ENCODE measurements at places on chromosomes 6 and 20.

DNA sequence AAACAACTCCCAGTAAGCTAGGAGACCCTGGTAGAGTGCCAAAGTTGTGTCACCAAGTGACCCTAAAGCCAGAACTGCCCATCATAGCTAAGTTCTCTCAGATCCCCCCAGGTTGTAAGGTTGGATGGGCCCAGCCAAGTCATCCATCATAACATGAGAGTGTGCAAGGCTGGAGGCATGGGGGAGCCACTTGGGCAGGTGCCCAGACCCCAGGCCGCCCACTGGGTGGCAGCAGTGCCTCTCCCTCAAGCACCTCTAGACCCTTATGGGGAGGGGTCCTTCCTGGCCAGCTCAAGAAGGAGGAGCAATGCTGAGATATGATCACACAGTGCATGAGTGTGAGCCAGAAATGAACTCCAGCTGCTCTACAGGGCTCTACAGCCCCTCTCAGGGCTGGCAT lies 154.5 kb downstream of the MYLK4 start:
- DNase-seq = no peak

GRCh38 chr6:158843751-158844683 lies 24.8 kb upstream of the EZR start:
- DNase-seq = no peak

- DNase-seq = no peak
These were observed 154.4 kb upstream of the SUPT3H start for GRCh38 chr6:45531999-45532595.

DNA sequence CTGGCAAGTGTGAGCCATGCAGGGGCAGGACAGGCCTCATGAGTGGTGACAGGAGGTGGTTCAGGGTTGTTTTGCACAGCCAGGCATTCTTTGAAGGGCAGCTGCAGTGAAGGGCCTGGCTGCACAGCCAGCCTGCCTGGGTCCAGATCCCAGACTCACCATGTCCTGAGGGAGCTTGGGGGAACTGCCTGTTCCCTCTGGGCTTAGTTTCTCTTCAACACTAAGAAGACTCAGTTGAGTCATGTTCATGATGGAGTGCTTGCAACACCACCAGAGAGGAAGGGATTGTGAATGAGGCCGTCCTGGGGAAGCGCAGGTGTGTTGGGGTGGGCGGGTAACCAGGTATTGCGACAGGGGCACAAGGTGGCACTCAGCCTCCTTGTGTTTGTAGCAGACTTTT lies 102.4 kb downstream of the CDH26 start:
- DNase-seq = no peak

DNA sequence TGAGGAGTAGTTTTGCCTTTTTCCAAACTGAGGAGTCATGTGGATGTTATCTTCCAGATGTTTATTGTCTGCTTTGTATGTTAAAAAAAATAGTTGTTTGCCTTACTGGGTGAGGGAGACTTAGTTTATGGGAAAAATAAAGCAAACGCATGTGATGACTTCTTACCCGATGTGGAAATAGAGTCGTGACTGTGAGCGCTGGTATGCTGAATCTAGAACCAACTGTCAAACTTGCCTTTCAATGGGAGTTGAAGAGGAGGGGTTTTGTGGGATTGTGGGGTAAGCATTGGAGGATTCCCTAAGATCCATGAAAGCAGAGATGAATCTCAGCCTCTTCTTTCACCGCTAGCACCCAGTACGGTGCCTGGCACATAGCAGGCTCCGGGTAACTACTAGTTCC lies 5.3 kb downstream of the DCBLD1 start:
- DNase-seq = no peak

DNA sequence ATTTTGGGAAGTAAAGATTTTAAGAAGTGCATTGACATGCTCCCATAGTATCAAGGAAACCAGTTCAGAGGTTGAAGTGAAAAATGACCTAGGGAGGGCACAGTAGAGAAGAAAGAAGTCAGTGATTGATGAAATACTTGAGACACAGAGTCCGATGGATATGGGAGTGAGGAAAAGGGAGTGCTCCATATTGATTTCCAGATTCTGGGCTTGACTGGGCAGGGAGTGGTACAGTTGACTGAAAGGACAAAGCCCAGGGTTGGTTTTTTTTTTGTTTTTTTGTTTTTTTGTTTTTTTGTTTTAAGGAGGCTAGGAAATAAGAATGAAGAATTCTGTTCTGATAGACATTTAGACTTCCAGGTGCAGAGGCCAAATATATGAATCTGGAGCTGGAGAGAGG lies 86.7 kb upstream of the RIN2 start:
- DNase-seq = no peak

DNA sequence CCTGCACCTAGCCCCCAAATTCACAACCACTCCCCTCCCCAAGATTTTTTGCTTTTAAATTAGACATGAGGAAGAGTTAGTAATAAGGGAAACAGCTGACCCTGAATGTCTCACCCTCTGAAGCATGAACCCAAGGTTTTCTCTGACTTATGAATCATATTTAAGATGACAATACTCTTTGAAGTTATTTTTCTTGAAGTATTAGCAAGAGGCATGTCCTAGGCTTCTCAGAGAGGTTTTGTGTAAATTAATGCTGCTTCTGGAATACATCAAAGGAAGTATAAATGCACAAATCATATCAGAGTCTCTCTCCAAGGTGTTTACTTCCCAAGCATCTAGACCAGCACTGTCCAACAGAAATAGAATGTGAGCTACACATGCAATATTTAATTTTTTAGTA lies 408.1 kb upstream of the MARCKS start:
- no peak for DNase-seq

DNA sequence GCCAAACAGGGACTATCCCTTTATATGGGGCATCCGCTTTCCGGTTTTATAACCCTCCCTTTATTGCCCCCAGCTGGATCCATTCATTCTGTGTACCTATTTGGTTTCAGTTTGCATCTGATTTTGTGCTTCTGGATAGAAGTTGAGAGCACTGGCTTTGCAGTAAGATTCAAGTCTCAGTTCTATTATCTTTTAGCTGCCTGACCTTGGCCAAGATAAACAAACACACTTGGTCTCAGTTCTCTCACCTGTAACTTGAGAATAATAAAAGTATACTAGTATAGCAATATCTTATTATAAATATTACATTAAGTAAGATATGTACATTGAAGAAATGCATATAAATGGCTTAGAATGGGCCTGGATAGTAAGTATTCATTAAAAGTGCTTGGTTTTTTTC lies 182.4 kb upstream of the TSHZ2 start:
- DNase-seq = no peak

DNA sequence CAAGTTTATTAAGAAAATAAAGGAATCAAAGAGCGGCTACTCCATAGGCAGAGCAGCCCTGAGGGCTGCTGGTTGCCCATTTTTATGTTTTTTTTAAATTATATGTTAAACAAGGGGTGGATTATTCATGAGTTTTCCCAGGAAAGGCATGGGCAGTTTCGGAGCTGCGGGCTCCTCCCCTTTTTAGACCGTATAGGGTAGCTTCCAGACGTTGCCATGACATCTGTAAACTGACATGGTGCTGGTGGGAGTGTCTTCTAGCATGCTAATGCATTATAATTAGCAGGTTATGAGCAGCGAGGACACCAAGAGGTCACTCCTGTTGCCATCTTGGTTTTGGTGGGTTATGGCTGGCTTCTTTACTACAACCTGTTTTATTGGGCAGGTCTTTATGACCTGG lies 301.8 kb downstream of the TFAP2C start:
- DNase-seq = no peak

- no peak for DNase-seq
These were observed 81.4 kb downstream of the SOBP start for GRCh38 chr6:107571354-107571753.

DNA sequence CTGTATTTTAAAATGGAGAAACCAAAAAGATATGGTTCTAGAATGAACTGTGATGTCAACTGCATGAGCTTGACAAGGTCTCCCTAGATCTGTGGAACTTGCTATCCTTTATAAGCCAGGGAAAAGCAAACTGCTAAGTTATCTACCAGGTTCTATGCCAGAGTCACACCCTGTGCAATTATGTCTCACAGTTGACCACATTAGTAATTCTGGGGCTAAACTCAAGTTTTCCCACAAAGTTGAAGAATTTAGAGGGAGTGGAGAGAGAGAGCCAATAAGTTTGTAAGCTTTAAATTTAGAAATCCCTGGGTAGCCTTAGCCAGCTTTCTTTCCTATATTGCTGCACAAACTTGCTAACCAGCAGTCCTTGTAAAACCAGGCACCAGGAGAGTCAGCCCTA lies 407.0 kb upstream of the SASH1 start:
- no peak for DNase-seq

- DNase-seq = no peak
These were observed 2.5 kb downstream of the RFPL4B start for GRCh38 chr6:112349636-112349934.

GRCh38 chr6:5305968-5306626 lies 44.8 kb downstream of the FARS2 start:
- DNase-seq = no peak

- no peak for DNase-seq
These were observed 182.4 kb upstream of the MCHR2 start for GRCh38 chr6:100176311-100176950.

DNA sequence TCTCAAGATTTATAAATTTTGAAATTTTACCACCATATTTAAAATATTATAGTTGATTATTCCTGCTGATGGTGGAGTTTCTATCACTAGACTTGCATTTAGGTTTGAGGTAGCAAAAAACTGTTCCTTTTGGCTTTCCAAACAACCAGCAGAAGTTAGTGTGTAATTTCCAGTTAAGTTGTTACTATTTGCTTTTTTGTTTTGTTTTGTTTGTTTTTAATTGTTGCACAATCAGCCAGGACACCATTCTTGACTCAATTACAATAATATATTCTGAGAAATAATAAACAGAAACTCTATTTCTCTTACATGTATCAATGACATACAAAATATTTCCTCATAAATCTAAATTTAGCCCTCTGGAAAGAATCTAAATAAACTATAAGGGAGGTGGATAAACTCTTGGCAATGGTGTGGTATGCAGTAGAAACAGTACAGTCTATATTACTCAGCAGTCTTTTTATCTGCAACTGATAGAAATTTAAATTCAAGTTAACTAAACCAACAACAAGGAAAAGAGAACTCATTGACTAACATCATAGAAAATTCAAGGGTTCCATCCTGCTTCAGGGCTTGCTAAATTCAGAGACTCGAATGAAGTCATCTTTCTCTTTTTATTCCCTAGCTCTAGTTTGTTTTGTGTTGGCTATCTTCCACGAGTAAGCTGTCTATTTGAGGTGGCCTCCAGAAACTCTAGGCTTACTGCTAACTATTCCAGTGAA lies 19.4 kb upstream of the COL19A1 start:
- DNase-seq = no peak

DNA sequence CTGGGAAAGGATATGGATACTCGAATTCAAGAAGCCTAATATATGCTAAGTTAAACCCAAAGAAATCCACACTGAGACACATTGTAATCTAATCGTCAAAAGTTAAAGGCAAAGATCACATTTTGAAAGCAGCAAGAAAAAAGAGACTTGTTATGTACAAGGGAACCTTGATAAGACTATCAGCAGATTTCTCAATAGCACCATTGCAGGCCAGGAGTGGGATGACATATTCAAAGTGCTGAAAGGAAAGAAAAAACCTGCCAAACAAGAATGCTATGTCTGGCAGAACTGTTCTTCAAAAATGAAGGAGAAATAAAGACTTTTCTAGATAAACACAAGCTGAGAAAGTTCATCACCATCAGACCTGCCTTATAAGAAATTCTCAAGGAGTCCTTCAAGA lies 75.2 kb downstream of the COL21A1 start:
- no peak for DNase-seq

- DNase-seq = no peak
These were observed 67.7 kb upstream of the NOTCH4 start for GRCh38 chr6:32291543-32291942.

DNA sequence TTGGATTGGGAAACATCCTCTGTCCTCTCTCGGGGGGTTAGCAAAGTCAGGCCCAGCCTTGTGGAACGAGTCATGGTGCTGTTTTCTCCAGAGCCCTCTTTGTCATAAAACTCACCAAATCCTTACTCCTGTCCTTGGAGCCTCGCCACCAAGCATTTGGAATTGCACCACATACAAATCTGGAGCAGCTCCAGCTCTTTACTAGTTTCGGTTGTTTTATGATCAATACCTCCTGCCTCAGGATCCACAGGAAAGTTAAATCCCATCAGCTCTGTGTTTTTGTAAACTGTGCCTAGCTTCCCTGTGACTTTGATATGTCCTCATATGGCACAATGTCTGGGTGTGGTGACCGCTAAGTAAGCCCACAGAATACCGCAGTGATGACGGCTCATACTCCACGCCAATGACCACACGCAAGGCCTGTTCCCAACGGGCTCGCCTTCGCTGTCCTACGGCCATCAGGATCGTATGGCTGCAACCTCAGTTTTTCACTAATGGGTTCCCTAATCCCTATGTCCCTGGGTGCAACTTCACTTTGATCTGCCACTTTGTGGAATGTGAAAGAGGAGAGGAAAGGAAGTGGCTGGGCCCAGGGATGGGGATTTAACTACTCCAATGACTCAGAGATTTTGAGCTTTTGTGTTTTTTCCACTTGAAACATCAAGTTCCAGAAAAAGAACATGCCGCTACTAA lies 111.3 kb upstream of the FOXQ1 start:
- no peak for DNase-seq

- DNase-seq = no peak
These were observed 184.2 kb downstream of the DHX35 start for GRCh38 chr20:39146394-39146793.

- no peak for DNase-seq
These were observed 23.1 kb downstream of the ACOT13 start for GRCh38 chr6:24689964-24690363.

GRCh38 chr6:157760589-157761330 lies 62.3 kb upstream of the SNX9 start:
- no peak for DNase-seq

DNA sequence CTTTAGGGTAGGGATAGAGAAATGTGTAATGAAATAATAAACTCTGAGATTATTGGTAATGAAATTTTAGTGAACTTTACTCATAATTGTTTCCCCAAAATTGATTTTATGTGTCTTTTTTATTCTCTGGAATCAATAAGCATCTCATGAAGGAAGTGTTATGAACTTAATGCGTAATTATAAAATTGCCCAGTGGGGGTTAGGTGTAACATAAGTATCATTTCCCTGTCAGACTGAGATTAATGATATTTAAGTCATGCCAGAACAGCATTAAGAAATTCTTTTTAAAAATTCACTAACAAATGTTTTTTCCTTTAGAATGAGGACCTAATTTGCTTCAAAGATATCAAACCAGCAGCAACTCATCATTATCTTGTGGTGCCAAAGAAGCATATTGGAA lies 10.0 kb downstream of the HINT3 start:
- DNase-seq = no peak

- no peak for DNase-seq
These were observed 146.5 kb downstream of the CDKAL1 start for GRCh38 chr6:20680697-20681165.

- DNase-seq = no peak
These were observed 308.6 kb upstream of the ZFP64 start for GRCh38 chr20:52500157-52500556.

GRCh38 chr20:63553251-63553932 lies 567 bp upstream of the FNDC11 start:
- DNase-seq = peak; percentile 92

- no peak for DNase-seq
These were observed 39.3 kb downstream of the ARID1B start for GRCh38 chr6:156816505-156816904.

- DNase-seq = no peak
These were observed 77.5 kb upstream of the TRAF3IP2 start for GRCh38 chr6:111683157-111683556.

GRCh38 chr6:134315974-134316441 lies 1.9 kb downstream of the SGK1 start:
- no peak for DNase-seq
